Hepatocyte (in vitro differentiated cells): ENCODE measurements at places on chromosomes 2 and 18. TPM values are rescaled to one million over a fixed set of nuclear protein-coding genes. Genes with fewer than 3 reads are reported as not detected.

Gene EML6
- 2.2 and 4.0 TPM in 2 replicates for total RNA-seq

Gene SLC30A3
- 0.20 TPM in 1 of 2 replicates, not detected in the other for total RNA-seq

Gene TGFA
- total RNA-seq = 2.4 and 5.6 TPM in 2 replicates

Gene LINC00305
- 0.30 and 0.32 TPM in 2 replicates for total RNA-seq

Gene GNAL
- 5.2 and 7.1 TPM in 2 replicates for total RNA-seq

Gene POTEJ
- 0.17 and 0.76 TPM in 2 replicates for total RNA-seq

Gene TSPYL6
- total RNA-seq = not detected in 2 replicates

Gene PCARE
- total RNA-seq = 0.04 and 2.2 TPM in 2 replicates

Gene HAUS1
- 48.8 and 51.8 TPM in 2 replicates for total RNA-seq

Gene PLEKHH2
- total RNA-seq = 3.6 and 5.1 TPM in 2 replicates

Gene SCYGR4
- not detected in 2 replicates for total RNA-seq

Gene AQP4
- total RNA-seq = 12.8 and 14.9 TPM in 2 replicates
